ENCODE measurements at places on chromosomes 1 and 21.

DNA sequence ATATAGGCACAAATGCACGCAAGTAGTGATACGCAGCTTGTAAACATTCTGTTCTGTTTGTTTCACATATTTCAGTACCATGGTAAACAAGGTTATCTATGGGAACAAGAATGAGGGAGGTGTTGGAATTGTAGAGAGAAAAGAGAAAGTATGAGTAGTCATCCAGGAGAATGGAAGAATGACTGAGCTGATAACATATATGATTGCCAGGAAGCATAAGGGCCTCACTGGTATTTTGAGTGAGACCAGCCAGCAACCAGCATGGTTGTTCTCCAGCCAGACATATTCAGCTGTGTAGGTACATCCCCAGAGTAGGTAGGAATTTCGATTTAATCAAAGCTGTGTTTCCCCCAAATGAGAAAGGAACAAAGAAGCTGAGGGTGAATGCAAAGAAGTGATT, 58.9 kb upstream of the ARTN start:
- DNase-seq: no peak

GRCh38 chr1:26771643-26772321, 16.0 kb upstream of the PIGV start:
- peak; percentile 15 for DNase-seq

- DNase-seq: peak; percentile 46
Measured at GRCh38 chr1:232635778-232636356, 5.9 kb upstream of the SIPA1L2 start.

GRCh38 chr1:189596197-189596596, 881.5 kb downstream of the BRINP3 start:
- no peak for DNase-seq

GRCh38 chr1:204278251-204278650, 64.5 kb upstream of the GOLT1A start:
- no peak for DNase-seq

DNA sequence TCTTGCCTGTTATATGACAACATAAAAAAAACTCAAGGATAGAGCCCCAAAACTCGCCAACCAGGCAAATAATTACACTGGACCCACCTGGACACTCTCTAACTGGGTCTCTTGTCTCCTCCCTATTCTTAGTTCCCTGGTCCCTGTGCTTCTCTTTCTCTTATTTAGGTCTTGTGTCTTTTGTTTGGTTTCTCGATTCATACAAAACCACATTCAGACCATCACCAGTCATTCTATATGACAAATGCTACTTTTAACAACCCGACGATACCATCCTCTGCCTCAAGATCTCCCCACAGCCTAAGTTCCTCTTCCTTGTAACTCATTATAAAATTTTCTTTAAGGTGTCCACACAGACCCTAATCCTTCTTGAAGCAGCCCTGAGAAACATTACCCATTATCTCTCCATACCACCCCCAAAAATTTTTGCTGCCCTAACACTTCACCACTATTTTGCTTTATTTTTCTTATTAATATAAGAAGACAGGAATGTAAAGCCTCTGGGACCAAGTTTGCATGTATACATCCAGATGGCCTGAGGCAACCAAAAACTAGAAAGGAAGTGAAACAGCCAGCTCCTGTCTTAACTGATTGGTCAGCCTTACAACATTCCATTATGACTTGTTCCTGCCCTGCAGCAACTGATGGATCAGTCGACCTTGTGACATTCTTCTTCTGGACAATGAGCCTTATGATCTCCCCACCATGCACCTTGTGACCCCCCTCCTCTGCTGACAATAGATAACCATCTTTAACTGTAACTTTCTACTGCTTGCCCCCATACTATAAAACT, 638.2 kb downstream of the AMY1C start:
- no peak for DNase-seq

DNA sequence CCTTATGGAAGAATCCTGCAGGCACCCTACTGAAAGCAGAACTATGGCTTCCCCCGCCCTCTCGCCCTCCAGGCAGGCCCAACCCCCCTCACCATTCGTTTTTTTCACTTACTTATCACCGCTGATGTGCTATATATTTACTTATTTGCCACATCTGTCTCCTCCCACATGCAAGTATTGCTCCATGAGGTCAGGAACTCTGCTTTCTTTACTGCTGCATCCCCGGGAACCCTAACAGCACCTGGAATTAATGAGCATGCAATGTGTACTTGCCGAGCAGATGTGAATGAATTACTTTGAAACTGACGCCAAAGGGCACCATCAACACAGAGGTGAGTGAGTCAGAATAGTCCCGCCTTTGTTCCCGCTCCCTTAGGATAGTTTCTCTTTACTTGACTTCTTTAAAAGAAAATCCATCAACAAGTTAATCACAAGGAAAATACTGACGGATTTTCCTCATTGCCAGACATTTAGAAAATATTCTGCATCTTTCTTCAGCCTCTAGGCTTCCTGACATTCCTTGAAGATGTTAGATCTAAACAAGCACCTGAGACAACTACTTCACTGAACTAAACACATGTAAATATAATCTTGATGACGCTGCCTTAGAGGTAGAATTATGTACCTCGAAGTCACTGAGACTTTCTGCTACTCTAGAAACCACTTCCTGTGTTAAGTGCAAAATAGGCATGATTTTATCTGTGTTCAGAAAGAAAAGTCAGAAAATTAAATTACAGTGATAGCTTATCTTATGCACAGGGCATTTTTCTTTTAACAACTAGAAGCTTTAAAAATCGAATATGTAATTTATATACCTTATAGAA, 17.5 kb upstream of the RAB4A start:
- DNase-seq: peak; percentile 53

DNA sequence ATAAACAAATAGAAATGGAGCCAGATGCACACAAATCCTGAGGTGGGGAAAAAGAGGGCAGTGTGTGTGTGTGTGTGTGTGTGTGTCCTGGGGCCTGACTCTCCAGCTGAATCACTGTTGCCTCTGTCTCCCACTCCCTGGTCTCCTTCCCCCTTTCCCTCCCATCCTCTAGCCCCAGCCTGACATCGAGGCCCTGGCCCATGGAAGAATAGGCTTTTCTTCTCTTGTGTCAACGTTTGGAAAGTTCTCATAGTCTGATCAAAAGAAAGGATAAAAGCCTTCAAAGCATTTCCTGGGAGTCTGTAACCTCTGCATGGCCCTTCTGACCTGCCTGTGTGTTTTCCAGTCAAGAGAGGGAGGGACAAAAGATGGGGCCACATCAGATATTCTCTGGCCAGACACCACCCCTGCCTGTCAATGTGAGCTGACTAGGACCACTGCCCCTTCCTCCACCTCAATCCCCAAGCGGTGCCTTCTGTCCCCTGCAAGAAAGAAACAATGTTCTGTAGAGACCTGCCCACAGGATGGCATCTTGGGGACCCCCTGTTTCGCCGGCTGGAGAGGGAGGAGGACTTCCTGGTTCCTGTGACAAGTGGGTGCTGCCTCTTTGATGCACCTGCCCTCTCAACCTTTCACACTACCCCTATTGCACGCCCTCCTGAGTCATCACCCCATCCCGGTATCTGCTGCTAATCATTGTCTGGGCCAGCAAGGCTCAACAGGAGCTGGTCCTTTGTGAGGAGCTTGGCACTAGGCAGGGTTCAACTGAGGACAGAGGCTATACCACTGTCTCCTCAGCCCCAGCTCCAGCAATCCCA, 16.2 kb downstream of the KCNJ10 start:
- no peak for DNase-seq

DNA sequence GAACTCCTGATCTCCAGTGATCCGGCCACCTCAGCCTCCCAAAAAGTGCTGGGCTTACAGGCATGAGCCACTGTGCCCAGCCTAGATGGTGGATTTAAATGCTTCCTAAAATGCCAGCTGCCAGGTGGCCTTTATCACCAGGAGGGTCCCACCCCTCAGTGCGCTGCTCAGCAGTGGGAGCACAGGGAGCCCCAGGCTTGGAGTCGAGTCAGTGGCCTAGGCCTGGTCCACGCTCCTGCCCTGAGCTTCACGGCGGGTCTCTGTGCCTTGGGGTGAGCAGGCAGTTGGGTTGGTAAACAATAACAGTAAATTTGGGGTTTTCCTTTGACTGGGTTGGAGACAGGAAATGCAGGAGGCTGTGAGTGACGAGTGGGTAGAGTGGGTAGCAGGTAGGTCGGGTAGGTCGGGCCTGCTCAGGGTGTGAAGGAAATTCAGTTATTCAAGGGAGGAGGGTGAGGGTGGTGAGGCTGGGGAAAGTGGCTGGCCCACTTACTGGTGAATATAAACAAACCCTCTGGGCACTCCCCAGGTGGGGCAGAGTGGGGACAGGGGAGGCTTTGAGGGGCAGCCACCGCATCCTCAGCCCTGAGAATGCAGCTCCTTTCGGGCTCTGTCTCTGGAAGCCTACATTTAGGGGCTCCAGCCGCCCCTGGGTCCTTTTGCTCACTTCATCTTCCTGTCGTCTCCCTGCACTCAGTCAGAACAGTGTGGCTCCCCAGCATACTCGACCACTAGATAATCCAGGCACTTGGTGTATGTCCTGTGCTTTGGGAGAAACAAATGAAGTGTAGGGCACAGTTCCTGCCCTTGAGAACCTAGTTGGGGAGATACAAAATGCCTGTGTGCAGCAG, 33.5 kb upstream of the IL19 start:
- peak; percentile 68 for DNase-seq

GRCh38 chr1:205309741-205310140, 11.8 kb downstream of the NUAK2 start:
- DNase-seq: no peak

GRCh38 chr1:240956020-240956419, 344.1 kb upstream of the GREM2 start:
- no peak for DNase-seq

DNA sequence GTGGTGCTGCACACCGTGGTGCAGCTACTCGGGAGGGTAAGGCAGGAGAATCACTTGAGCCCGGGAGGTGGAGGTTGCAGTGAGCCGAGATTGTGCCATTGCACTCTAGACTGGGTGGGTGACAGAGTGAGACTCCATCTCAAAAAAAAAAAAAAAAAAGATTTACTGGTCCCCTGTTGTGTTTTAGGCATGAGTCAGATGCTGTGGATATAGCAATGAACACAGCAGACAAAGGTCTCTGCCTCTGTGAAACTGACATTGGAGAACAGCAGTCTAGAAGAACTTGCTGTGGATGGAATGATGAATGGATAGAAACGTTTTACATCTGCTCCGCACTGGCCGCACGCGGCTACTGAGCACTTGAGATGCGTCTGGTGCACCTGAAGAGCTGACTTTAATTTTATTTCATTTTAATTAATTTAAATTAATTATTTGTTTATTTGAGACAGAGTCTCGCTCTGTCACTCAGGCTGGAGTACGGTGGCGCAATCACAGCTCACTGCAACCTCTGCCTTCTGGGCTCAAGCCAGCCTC, 24.5 kb upstream of the EPHA2 start:
- no peak for DNase-seq

- peak; percentile 54 for DNase-seq
Measured at GRCh38 chr1:85307987-85308832, 31.8 kb upstream of the BCL10 start.

- DNase-seq: no peak
Measured at GRCh38 chr1:32247452-32247851, 430 bp downstream of the FAM167B start.

DNA sequence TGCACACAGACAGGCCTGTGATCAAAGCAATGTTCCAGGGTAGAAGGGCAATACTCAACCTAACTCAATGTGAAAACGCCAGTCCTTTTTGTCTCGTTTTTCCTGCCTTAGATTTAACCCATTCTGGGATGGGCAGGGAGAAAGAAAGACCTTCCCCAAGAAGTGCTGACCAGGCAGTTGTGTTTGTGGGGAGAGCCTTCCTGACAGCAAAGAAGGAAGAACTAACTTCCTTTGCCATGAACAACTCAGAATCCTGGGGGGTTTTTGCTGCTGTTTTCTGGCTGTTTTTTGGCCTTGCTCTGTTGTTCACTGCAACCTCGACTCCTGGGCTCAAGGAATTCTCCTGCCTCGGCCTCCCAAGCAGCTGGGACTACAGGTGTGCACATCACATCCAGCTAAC, 112.0 kb upstream of the RAB4A start:
- DNase-seq: no peak

DNA sequence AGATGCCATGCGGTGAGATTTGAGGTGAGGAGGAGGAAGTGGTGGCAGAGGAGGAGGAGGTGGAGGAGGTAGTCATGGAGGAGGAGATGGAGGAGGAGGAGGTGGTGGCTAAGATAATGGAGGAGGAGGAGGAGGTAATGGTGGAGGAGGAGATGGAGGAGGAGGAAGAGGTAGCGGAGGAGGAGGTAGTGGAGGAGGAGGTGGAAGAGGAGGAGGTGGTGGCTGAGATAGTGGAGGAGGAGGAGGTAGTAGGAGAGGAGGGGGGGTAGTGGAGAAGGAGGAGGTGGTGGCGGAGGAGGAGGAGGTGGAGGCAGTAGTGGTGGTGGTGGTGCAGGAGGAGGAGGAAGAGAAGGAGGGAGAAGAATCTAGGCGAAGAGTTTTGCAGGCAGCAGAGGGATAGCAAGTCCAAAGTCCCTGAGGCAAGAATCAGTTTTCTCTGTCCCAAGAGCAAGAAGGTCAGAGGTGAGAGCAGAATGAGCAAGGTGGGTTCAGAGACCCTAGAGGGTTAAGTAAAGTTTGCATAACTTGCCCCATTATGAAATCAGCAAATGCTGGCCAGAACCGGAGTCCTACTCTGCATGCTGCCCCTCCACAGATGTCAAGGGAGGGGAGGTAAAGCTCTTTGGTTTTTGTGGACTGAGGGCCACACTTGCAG, 38.9 kb upstream of the GNPAT start:
- DNase-seq: no peak

GRCh38 chr1:3391711-3392110, 62.8 kb upstream of the ARHGEF16 start:
- no peak for DNase-seq

- no peak for DNase-seq
Measured at GRCh38 chr1:237961754-237962153, 71.0 kb upstream of the ZP4 start.

GRCh38 chr1:99814373-99814900, 35.7 kb upstream of the AGL start:
- DNase-seq: no peak

- DNase-seq: no peak
Measured at GRCh38 chr1:228276174-228276831, 68.5 kb downstream of the OBSCN start.

DNA sequence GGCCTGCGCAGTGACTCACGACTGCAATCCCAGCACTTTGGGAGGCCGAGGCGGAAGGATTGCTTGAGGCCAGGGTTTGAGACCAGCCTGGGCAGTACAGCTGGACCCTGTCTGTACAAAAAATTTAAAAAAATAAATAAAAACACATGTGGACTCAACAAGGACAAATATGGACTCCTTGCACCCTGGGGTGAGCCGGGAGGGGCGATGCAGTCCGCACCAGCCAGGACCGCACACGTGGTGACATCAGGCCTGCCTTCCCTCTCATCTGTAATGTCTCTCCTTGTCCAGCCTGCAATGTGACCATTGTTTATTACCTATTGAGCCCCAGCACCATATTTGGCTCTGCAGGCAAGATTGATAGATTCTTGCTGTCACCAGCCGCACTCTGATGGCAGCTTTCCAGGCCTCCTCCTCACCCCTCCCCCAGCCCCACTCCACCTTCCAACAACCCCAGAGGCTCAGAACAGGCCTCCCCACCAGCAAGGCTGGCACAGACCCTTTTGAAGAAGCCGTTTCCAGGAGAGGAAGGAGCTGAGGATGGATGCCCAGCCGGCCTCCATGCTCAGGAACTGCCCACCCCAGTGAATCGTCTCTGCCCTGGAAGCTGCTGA, 55.2 kb downstream of the IRF2BP2 start:
- DNase-seq: no peak

GRCh38 chr1:45895406-45895805, 92.0 kb downstream of the MAST2 start:
- DNase-seq: no peak

All from activated CD4-positive, alpha-beta T cell treated with anti-CD3 and anti-CD28 coated beads, Interleukin-2, Interleukin-4, amounts not matched to agents 100 ng/mL and 50 ng/mL, durations not matched to agents 16 hours and 8 hours (primary cell).